ENCODE measurements at places on chromosomes 16 and 17.

DNA sequence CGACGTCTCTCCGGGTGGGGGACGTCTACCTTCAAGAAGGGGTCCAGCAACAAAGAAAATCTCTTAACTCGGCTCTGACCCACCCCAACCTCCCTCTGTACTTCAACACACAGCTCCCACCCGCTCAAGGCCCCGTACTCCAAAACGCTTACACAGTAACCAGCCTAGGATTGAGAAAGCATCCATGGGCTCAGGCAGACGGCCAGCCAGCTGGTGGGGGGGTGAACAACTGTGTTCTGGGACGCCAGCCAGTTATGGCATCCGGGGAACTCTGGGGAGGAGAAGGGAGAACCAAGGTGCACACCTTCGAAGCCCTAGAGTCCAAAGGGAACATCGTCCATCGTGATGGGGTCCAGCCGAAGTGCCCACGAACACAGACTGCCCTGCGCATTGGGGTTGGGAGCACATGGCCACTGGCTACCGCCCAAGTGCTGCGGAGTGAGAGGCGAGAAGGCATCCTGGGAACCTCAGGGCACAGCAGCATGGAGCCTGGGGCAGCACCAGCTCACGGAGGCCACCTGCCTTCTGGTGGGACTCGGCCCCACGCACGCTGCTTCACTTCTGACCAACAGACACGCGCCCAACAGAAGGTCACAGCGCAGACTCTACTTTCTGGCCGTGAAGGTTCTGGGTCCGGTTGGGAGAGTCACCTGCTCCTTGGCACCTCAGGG, 14.3 kb downstream of the SLC16A3 start:
- DNase-seq, result peak; percentile 67

DNA sequence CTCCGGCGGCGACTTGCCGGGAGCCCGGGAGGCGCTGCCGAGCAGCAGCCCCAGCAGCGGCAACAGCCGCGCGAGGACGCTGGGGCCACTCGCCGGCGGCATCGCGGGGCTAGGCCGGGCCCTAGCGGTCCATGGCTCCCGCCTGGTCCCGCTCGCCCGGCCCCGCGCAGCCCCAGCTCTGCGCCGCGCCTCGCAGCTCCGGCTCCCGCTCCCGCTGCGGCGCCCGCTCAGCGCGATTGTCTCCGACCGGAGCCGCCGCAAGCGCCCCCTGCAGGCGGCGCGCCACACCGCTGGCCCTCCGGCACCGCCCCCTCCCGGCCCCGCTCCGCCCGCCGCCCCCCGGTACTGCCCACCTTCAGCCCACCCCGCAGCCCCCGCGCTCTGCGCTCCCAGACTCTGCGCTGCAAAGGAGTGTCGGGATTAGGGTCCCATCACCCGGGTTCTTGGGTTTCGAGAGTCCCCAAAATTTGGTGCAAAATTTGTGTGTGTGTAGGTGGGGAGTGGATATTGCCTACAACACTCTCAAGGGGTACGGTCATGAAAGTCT, at the start of gene FAM171A2:
FAM171A2 (minus strand) TSS at position 241 of the 547 bp plus-strand sequence; CDS start at position 102, 139 bp downstream.
- peak; percentile 20 for DNase-seq

DNA sequence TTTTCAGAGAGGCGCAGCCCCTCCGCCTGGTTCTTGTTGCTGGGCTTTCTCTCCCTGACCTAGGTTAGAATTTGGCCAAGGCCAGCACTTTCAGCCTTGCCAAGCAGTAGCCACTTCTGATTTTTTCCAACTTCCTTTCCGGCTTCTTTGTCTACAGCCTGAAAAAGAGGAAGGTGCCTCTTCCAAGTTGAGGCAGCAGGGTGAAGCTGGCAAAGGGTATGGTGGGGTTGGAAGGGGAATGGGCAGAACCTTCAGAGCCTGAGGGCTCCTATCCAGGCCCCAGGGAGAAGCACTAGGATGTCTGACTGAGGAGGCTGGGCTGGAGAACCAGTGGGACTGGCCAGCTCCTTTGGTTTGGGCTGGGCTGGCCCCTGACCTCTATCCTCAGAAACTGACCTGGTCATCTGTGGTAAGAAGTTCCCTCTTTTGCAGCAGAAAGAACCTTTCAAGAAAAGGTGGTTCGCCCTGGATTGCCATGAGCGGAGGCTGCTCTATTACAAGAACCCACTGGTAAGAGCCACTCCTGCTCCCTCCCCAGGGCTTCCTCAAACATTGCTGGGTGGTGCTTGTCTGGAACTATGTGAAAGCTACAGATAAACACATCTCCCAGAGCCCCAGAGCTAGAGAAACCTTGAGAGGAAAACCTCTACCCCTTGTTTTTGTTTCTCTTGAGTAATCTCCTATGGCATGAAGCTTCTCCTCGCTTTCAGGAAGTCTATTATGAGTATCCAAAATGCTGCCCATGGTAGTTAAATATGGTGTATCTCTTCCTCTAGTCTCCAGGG, 16.6 kb upstream of the RNF135 start:
- no peak for DNase-seq

DNA sequence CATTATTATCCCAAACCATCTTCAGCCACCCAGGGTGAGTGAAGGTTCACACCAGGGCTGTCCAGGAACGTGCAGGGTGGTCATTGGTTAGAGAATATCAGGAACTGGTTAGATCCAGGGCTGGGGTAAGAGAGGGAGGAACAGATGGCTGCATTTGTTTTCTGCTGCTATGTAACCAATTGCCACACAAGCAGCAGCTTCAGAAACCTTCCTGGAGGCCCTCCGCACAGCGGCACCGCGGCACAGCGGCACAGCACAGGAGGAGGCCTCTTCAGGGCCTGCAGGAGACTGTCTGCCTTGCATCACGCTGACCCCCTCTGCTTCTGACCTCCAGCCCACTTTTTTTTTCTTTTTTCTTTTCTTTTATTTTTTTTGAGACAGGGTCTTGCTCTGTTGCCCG, 86.1 kb downstream of the KCNJ12 start:
- DNase-seq, result no peak

- no peak for DNase-seq
These were observed 2.0 kb downstream of the C16orf86 start for GRCh38 chr16:67668495-67669157.

GRCh38 chr17:36641877-36642845, 40.8 kb downstream of the MRM1 start:
- no peak for DNase-seq

DNA sequence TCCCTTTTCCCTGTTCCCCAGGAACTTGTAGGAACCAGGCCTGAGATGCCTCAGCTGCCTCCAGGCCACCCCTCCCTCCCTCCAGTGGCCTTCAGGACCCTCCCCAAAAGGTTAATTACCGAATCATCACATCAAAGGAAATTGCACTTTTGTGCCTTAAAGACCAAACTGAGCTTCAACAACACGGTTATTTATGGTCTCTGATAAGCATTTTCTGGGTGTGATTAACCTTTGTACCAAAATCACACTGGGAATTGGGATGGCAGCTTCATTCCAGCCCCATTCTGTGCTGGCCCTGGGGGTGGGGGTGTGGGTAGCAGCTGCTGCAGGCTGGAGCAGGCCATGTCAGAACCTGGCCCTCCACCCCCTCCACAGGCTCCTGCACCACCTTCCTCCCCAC, 16.7 kb downstream of the CRHR1 start:
- no peak for DNase-seq

- DNase-seq, result no peak
These were observed 35.4 kb upstream of the HAPSTR1 start for GRCh38 chr16:9056061-9056460.

- DNase-seq, result no peak
These were observed 114.2 kb downstream of the METRNL start for GRCh38 chr17:83193336-83194185.

DNA sequence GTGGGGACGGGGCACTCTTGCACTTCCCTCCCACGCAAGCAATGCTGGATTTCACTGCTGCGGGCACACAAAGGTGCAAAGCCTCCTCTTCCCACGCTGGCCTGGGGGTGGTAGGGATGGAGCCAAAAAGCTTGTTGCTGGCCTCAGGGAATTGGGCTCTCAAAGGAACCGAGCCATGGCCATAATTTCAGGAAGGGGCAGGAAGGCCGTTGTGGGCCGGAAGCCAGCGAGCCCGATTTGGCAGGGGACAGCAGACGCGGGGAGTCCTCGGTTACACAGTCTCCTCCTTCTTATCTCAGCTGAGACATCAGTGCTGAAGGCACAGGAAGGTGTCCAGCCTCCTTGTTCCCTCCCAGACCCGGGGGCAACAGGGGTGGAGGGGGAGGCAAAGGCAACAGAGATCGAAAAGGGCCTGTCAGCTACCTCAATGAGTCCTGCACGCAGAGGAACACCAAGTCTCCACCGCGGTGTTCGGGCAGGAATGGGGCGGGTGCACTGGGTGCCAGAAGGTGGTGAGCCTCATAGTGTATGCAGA, 59.5 kb downstream of the SLFN11 start:
- DNase-seq, result no peak

- no peak for DNase-seq
These were observed at the start of gene WSCD1 for GRCh38 chr17:6069539-6070429. Gene WSCD1, plus strand, starts transcription at chr17:6070379. Its CDS starts 10,280 bp downstream, at chr17:6080659.

- no peak for DNase-seq
These were observed 8.6 kb downstream of the RIPOR1 start for GRCh38 chr16:67537270-67537635.

DNA sequence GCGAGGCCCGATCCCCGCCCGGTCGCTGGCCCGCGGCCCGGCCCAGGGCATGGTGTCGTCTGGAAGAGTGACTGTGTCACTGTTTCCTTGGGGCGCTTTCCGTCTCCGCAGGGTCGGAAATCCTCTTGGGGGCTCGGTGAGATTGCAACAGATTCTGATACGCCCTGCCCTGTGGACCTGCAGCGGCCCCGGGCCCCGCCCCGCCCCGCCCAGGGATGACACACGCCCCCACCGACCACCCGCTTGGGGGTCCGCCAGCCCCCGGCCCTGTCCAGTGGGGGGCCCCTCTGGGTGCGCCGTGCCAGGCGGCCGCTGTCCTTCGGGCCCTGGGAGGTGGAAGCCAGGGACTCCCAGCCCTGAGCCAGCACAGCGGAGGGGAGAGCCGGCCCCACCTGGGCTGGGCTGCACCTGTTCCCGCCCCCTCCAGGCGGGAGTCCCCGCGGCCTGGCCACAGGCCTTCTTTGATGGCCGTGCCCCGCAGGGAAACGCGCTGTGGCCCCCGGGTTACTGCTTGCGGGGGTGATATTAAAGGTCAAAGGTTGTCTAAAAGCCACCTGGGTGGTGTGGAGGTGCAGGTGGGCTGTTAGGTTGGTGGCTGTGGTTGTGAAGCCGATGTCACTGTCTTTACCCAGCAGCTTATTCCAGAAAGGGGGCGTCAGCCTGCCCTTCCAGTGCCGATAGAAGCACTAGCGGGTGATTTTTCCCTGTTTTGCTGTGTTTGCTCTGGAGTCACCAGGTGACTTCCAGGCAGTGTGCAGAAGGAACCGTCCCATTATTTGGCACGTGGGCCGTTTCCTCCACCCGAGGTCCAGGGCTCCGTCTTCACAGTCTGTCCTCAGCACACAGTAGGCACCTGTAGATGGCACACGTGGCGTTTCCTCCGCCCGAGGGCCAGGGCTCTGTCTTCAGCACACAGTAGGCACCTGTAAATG, 752 bp downstream of the TBC1D24 start:
- no peak for DNase-seq

- no peak for DNase-seq
These were observed 501.9 kb downstream of the SHISA9 start for GRCh38 chr16:13403326-13403725.

- no peak for DNase-seq
These were observed 506 bp downstream of the CAMKK1 start for GRCh38 chr17:3892095-3892998.

- DNase-seq, result no peak
These were observed 144.0 kb upstream of the TBX2 start for GRCh38 chr17:61255647-61256046.

- no peak for DNase-seq
These were observed 104.5 kb downstream of the PARN start for GRCh38 chr16:14525596-14525995.

GRCh38 chr17:19614900-19615299, 33.7 kb upstream of the ALDH3A2 start:
- no peak for DNase-seq

DNA sequence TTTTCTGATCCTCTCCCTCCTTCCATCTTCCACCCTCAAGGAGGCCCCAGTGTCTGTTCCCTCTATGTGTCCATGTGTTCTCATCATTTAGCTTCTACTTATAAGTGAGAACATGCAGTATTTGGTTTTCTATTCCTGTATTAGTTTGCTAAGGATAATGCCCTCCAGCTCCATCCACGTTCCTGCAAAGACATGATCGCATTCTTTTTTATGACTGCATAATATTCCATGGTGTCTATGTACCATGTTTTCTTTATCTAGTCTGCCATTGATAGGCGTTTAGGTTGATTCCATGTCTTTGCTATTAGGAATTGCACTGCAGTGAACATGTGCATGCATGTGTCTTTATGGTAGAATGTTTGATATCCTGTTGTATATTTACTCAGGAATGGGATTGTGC, 275.1 kb downstream of the BCAS3 start:
- no peak for DNase-seq

GRCh38 chr16:54503011-54503855, 216.6 kb upstream of the IRX3 start:
- no peak for DNase-seq

DNA sequence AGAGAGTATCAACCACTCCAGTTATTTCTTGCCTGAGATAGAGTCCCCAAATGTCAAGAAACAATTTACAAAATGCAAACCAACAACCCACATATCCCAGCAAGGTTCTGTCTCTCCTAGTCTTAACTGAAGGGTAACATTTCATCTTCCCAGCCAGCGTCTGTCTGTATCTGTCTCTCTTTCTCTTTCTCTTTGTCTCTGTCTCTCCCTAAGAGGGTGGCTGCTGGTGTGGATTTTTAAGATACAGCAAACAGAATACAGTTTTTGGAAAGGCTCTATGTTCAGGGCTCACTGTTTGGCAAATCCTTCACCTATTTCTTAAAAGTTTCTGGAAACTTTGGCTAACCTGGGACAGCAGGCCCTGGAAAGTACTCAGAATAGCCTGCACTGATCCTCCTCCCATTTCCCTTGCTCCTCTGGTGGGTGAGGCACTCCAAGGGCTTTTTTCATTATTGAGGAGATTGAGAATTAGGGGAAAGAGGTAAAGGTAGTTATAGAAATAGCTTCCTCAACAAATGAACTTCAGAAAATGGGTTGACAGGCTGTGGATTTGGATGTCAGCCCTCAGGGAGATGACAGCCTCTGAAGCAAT, 6.2 kb downstream of the HOXB4 start:
- DNase-seq, result no peak

DNA sequence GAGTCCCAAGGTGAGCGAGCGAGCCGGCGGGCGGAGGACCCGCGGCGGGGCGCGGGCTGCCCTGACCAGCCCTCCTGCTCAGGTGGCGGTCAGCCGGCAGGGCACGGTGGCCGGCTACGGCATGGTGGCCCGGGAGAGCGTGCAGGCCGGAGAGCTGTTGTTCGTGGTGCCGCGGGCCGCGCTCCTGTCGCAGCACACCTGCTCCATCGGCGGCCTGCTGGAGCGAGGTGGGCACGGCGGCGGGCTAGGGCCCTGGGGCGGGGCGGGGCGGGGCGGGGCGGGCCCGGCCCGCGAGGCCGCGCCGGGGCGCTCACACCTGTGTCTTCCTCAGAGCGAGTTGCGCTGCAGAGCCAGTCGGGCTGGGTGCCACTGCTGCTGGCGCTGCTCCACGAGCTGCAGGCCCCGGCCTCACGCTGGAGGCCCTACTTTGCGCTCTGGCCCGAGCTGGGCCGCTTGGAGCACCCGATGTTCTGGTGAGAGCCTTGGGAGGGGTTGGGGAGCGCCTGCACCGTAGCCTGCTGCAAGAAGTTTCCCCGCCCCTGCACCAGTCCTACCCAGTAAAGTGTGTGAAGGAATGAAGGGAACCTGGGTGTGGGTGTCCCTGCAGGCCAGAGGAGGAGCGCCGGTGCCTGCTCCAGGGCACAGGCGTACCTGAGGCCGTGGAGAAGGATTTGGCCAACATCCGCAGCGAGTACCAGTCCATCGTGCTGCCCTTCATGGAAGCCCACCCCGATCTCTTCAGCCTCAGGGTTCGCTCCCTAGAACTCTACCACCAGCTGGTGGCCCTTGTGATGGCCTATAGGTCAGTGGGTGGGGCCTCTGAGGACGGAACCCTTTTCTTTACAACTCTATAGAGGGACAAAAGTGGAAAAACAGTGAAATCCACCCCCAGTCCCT, 802 bp downstream of the SETD6 start:
- no peak for DNase-seq

Data from AG04450 (cell line).